ENCODE measurements at places on chromosomes 1 and 21.

DNA sequence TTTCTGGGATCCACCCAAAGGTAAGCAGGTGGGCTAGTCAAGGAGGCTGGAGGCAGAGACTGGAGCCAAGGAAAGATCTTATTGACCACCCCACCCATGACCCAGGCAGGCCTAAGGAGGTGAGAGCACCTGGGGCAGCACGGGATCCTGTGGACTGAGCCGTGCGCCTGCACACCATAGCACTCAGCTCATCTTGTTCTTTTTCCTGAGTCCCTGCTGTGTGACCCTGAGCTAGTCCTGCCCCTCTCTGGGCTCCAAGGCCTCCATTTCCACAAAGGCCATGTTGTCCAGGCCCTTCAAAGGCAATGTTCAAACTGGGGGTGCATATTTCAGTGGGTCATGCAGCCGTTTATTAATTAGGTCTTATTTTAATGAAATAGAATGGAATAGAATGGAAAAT is 7.2 kb downstream of the FAM131C start:
- no peak for DNase-seq

- DNase-seq, result no peak
Measured at GRCh38 chr1:12601700-12602658, 16.0 kb downstream of the DHRS3 start.

DNA sequence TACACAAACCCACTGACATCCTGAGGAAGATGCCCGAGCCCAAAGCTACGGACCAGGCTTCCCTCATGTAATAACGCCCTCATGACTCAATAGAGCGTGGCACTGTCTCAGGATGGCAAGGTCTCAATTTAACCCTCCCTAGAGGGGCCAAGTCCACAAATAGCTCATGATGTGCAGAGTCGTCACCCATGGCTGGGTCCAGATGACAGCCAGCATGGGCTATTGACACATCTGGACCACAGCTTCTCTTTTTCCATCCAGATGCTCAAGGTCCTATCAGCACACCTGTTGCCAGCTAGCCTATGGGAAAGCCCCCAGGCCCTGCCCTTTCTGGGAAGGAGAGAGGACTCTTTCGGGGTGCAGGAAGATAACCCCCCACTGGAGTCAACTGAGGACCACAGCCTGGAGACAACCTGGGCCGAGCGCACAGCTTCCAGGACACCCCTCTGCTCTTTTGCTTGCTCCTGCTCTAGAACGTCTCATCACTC is 2.8 kb downstream of the LAPTM5 start:
- DNase-seq, result no peak

DNA sequence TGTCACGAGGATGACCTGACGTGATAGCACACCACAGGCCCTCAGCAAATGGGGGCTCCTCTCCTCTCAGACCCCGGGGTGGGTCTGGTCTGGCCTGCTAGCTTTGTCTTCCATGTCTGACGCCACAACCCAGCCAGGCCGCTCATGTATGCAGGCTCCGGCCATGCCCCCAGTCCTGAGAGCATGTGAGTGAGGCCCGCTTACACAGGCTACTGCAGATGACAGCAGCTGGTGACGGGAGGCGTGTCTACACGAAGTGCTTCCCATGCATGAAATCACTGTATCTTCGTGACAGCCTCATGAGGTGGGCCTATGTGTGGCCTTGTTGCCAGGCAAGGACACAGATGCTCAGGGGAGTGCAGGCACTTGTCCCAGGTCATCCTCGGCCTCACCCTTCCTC is 16.4 kb downstream of the WNT4 start:
- DNase-seq, result no peak

DNA sequence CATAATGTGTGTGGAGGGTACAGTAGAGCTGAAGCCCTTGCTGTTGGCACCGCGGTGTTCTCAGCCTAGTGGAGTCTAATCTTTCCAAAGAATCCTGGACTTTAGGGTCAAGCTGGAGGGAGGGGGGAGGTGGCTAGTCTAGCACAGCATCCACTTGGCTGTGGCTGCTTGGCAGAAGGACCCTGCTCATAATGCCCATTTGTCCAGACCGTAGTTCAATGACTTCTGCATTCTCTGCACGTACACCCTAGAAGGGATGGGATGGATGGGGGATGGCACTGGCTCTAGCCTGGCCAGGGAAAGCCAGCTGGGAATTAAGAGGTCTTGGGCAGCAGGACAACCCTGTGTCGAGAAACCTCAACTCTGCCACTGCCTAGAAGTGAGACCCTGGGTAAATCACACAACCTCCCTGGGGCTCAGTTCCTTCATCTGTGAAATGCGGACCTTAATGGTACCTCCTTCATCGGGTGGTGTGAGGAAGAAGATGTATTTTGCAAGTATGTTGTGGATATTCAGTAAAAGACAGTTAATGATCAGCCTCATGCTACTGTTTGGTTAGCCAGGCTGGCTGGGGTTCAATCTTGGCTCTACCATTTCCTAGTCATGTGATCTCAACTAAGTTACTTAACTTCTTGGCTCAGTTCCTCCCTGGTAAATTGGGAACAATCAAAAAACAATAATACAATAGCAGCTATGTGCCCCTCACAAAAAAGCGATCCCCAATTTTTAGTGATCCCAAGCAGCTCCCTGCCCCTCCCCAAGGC is 27.2 kb upstream of the CLIC4 start:
- no peak for DNase-seq

- no peak for DNase-seq
Measured at GRCh38 chr1:176768532-176768931, 305.6 kb downstream of the PAPPA2 start.

GRCh38 chr1:247359559-247359958 is 27.9 kb upstream of the ZNF496 start:
- DNase-seq, result no peak

DNA sequence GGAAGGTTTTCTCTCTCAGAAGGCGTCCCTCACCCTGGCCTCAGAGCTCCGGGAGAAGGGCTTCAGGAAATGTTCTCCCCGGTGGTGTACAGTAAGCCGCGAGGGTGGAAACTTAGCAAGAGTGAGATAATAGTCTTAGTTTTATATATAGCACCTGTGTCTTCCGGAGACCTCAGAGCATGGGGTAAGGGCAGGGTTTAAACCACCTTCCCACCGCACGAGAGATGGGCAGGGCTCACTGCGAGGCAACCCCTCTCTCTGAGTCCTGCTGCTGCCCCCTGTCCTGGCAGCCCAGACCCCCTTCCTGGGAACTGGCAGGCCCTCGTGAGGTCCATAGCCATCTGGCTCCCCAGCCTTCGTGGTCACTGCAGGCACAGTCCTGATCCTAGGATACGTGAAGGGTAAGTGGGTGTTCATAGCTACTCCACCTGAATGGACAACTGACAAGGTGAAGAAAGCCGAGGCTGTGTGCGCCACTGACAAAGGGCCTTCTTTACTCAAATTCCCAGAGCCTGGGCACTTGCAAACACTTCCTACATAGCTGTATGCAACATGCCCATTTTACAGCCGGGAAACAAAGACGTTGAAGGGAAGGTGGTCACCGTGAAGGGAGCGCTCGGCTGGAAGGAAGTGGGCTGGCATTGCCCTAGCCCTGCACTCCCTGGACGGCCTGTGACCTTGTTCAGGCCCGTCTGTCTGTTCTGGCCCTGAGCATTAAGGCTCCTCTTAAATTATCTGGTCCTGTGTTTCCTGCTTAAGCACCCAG is 26.9 kb downstream of the ITPKB start:
- no peak for DNase-seq

DNA sequence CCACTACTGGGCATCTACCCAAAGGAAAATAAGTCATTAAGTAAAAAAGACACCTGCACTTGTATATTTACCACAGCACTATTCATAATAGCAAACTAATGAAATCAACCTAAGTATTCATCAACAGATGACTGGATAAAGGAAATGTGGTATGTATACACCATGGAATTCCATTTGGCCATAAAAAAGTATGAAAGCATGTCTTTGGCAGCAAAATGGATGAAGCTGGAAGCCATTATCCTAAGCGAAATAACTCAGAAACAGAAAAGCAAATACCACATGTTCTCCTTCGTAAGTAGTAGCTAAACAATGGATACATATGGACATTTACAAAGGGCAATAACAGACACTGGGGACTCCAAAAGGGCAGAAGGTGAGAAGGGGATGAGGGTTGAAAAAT is 485.7 kb upstream of the BRINP3 start:
- no peak for DNase-seq

- DNase-seq, result no peak
Measured at GRCh38 chr1:176857632-176858031, 306.9 kb downstream of the ASTN1 start.

DNA sequence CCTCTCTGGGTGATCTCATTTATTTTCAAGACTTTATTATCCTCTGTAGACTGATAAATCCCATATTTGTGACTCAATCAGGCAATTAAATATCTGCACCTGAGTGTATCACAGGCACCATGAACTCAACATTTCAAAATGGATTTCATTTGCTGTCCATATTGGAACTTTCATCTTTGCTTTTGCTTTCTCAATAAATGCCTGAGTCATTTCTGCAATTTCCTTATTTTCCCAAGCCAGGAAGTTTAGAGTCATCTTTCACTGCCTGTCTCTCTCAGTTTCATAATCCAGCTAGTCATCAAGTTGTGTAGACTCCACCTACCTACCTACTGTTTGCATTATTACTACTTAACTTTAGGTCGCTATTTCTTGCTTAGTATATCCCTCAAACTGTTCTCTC is 540.9 kb downstream of the LMO4 start:
- DNase-seq, result no peak

GRCh38 chr1:10888291-10888690 is 91.8 kb upstream of the CASZ1 start:
- no peak for DNase-seq
